H4 (cell line): ENCODE measurements at places on chromosomes 11 and 22. TPM values are rescaled to one million over a fixed set of nuclear protein-coding genes. Genes with fewer than 3 reads are reported as not detected.

GRCh38 chr11:125494031-125494360, 2.1 kb downstream of the FEZ1 start:
- no peak for DNase-seq

GRCh38 chr11:127625402-127625801, 624.8 kb upstream of the KIRREL3 start:
- no peak for DNase-seq

The ABCG4 gene
- total RNA-seq = 0.25 TPM in 1 of 2 replicates, not detected in the other

GRCh38 chr11:106333678-106334077, 256.2 kb downstream of the AASDHPPT start:
- no peak for DNase-seq

The SCGB2A2 gene
- not detected in 2 replicates for total RNA-seq

The NXPE2 gene
- not detected in 2 replicates for total RNA-seq

- DNase-seq = no peak
Measured at GRCh38 chr11:90251599-90251998, 28.8 kb upstream of the CHORDC1 start.

DNA sequence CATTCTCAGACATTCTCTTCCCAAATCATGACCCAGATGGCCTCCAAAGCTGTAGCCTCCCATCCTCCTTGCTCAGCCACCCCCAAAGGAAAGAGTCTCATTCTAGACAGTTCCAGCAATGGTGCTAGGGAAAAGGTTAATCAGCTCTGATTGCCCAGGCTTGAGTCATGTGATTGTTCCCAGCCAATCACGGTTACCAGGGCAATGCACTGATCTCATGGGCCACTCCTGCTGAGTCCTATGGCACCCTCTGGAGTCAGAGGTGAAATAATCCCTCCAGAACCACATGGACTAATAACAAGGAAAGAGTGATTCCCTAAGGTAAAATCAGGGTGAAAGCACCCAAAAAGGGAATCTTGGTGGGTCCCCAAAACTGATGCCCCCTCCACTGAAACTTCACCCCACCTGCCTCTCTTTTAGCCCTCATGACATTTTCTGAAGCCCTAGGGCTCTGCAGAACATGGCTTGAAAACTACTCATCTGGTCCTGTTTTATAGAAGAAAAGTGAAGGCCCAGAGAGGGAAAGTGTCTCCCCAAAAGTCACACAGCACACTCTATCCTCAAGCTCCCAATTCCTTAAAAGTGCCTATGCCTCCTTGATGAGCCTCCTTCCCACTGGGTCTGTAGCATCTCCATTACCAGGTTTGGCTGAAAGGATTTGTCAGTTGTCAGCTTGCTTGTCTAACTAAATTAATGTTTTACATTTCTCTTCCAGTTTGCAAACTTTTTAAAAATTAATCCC, 203.7 kb downstream of the MN1 start:
- DNase-seq = peak; percentile 15

DNA sequence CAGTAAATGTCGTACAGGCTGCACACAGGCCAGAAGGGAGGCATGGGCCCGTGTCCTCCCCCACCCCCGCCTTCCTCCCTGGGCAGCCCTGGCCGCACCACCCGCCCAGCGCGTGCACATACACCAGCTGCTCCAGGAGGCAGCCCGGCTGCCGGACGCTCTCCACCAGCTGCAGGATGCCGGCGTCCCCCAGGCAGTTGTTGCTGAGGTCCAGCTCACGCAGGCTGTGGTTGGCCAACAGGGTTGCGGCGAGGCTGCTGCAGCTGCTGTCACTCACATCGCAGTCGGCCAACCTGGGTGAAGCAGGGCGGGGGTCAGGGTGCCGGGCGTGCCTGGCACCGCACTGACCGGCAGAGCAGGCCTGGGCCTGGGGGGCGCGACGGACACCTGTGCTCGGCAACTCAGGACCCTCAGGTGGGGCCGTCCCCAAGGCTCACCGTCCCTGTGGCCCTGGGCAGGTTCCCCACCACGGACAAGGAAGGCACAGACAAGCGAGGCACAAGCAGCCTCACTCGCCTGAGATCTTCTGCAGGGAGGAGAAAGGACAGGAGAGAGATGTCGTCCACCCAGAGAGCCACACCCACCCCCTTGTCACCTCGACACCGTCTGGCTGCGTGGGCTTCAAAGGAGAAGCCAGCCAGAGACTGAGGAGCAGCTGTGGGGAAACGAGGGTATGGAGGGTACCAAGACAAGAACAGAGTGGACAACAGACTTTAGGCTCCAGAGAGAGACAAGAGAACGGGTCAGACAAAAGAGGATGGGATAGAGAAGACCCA, 12.1 kb downstream of the RNH1 start:
- no peak for DNase-seq

DNA sequence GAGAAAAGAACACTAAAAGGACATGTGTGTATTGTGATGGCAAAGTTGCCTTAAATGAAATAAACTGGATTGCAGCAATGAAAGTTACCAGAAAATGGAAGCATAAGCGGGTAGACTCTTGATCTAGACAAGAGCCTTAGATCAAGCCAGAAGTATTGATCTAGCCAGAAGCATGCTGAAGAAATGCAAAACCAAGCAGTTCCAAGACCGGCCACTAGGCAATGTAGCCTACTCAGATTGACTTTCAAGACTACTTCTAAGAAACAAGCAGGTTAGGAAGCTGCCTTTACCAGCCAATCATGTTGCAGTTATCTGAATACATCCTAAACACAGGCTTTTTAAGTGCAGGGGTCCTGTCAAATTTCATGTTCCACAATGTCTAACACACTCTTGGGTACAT, 54.6 kb downstream of the KCNA4 start:
- no peak for DNase-seq

The GAL gene
- not detected in 2 replicates for total RNA-seq

- DNase-seq = no peak
Measured at GRCh38 chr22:48701296-48702030, 1126.2 kb downstream of the BRD1 start.

The CD248 gene
- not detected in 2 replicates for total RNA-seq

DNA sequence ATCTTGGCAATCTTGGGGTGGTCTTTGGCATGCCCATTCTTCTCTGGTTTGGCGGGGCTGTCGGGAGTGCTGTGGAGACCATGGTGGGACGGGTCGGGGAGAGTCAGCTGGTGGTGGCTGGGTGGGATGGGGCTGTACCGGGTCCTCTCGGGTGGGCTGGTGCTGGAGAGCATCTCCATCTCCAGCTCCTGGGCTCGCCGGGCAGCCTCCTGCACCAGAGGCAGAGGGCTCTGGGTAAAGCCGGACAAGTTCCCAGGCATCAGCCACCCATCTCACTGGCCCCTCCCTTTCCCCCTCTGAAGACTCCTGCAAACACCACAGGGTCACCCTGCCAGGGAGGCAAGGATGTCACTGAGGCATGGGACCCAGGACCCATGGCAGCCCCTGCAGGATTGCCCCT, 25.1 kb downstream of the ANKK1 start:
- no peak for DNase-seq

The SYVN1 gene
- 6.4 and 18.0 TPM in 2 replicates for total RNA-seq

DNA sequence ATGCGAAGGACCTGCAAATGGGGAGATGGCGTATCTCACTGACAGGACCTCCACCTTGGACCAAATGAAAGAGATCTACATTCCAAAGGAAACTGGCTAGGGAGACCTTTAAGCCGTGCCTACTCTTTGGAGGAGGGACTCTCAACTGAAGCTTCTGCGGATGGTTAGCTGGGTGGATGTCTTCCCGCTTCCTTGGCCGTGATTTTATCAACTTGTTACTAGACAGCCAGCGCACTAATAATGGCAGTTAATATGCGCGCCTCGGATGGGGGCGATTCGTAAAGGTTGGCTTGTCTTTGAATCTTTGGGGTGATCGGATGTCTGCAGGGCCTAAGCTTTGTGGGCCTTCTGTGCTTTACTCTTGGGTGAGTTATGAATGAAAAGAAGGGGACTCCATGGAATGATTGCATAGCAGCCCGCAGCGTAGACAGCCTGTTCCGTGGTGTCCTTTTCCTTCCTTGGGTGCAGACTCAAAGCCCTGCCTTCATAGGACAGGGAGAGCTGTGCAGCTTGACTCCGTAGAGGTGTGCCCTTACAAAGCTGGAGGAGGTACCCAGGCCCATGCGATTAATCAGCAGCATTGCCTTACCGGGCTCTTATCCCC, 1.5 kb downstream of the ZNRF3 start:
- DNase-seq = no peak

DNA sequence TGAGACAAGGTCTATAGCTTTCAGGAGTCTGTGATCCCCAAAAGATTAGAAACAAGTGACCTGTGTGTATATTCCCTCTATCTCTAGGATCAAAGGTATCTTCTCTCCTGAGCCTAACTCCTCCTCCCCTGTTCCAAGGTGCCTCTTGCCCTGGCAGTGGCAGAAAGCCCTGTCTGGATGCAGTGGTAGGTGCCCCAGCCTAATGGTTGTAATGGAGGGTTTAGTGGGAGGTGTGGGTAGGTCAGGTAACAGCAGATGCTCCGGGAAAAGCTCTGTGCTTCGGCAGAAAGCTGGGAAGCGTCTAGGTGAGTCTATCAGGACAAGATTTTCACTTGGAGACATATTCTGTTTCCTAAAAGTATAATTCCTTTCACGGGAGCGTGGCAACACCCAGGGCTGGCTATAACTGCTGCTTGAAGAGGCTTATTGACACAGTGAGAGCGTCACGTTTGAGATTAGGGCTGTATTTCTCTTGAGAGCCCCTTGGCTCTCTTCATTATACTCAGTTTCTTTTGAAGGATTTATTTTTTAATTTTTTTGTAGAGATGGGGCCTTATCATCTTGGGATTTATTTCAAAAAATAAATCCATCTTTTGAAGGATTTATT, 49.5 kb downstream of the PRR5L start:
- no peak for DNase-seq

The ASCL2 gene
- not detected in 2 replicates for total RNA-seq

GRCh38 chr22:49636649-49637048, 191.0 kb downstream of the BRD1 start:
- DNase-seq = no peak

GRCh38 chr11:84420271-84420670, 1134.1 kb upstream of the CCDC90B start:
- peak; percentile 15 for DNase-seq

DNA sequence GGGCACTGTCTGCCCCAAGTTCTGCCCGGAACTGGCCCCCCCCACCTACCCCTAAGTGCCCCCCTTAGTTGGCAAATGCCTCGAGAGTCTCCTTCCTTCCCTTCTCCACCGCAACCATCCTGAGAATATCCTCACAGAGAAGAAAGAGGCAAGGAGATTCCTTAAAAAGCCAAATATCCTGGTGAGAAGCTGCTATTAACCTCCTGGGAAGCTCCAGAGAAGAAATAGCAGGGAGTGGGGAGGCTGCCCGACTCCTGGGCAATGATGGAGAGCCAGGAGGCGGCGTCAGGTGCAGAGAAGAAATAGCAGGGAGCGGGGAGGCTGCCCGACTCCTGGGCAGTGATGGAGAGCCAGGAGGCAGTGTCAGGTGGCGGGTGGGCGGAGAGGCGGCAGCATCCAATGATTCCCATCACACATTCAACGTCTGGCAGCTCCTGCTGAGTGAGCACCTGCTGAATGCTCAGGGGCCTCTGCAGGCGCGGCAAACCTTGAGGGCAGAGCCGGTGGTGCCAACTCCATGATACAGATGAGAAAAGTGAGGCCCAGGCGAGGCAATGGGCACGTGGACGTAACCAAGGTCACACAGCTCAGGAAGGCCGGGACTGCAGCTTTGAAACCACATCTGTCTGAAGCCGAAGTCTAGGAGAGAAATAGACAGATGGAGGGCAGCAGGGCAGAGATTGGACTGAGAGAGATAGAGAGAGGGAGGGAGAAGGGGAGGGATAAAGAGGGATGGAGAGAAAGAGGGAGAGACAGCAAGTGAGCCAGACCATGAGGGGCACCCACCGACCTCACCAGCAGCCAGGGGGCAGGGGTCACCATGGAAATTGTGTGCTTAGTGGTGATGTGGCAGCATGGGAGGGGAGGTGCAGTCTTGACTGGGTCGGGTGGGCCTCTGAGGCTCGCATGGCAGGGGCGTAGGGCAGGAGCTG, 58.3 kb downstream of the CYTH4 start:
- no peak for DNase-seq

DNA sequence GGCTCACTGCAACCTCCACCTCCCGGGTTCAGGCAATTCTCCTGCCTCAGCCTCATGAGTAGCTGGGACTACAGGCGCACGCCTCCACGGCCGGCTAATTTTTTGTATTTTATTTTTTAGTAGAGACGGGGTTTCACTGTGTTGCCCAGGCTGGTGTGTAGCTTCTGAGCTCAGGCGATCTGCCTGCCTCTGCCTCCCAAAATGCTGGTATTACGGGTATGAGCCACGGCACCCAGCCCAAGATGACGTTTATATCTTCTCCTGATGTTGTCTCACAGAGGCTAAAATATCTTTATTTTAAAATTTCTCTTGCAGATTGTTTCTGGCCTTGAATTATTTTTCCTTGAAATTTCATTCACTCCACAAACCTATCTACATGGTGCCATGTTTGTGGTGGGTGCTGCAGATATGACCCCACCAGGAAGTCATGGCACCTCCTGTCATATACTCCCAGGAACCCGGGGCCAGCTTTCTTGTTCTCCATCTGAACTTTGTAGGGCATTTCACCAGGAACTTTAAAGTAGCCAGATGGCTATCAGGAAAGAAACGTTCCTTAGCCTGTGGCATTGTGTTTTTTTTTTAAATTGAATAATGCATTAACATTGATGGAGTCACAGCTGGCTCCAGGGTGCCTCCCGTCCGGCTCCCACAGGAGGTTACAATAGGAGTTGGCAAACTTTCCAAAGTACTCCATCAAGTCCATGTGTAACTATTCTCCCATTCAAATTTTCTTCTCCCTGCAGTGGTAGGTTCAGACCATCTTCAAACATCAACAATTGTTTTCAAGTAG, 42.0 kb upstream of the LIPT2 start:
- no peak for DNase-seq

GRCh38 chr22:45890351-45890635, 86.7 kb downstream of the WNT7B start:
- no peak for DNase-seq

GRCh38 chr11:66680966-66681645, 3.4 kb upstream of the RBM4B start:
- no peak for DNase-seq

The DBX1 gene
- total RNA-seq = not detected in 2 replicates

The MARK2 gene
- 8.2 and 10.1 TPM in 2 replicates for total RNA-seq

The FOLR2 gene
- total RNA-seq = not detected in 2 replicates

The GVQW3 gene
- total RNA-seq = 0.08 and 1.2 TPM in 2 replicates

The CCDC85B gene
- 35.8 and 44.2 TPM in 2 replicates for total RNA-seq

GRCh38 chr11:77267962-77268361, 33.5 kb downstream of the GDPD4 start:
- peak; percentile 26 for DNase-seq

The PRG3 gene
- not detected in 2 replicates for total RNA-seq

The CADM1 gene
- 35.4 and 46.9 TPM in 2 replicates for total RNA-seq

- no peak for DNase-seq
Measured at GRCh38 chr22:46971099-46971763, 208.8 kb downstream of the TBC1D22A start.

The MAPK8IP1 gene
- total RNA-seq = 10.7 and 11.9 TPM in 2 replicates

- DNase-seq = no peak
Measured at GRCh38 chr11:73070653-73071052, 71.5 kb downstream of the FCHSD2 start.

- DNase-seq = peak; percentile 48
Measured at GRCh38 chr11:32374261-32374711, 61.1 kb downstream of the WT1 start.

GRCh38 chr11:126407101-126407521, 51.6 kb downstream of the ST3GAL4 start:
- DNase-seq = no peak

The HIRA gene
- total RNA-seq = 9.6 and 10.0 TPM in 2 replicates

The UPB1 gene
- not detected in 2 replicates for total RNA-seq

GRCh38 chr11:65873318-65874156, 937 bp upstream of the EFEMP2 start:
- DNase-seq = peak; percentile 78

- DNase-seq = no peak
Measured at GRCh38 chr11:61331651-61332050, 1.3 kb downstream of the DDB1 start.
